ENCODE measurements at places on chromosomes 7 and 10.

- DNase-seq = no peak
Measured at GRCh38 chr10:69929575-69929974, 123.1 kb upstream of the MACROH2A2 start.

DNA sequence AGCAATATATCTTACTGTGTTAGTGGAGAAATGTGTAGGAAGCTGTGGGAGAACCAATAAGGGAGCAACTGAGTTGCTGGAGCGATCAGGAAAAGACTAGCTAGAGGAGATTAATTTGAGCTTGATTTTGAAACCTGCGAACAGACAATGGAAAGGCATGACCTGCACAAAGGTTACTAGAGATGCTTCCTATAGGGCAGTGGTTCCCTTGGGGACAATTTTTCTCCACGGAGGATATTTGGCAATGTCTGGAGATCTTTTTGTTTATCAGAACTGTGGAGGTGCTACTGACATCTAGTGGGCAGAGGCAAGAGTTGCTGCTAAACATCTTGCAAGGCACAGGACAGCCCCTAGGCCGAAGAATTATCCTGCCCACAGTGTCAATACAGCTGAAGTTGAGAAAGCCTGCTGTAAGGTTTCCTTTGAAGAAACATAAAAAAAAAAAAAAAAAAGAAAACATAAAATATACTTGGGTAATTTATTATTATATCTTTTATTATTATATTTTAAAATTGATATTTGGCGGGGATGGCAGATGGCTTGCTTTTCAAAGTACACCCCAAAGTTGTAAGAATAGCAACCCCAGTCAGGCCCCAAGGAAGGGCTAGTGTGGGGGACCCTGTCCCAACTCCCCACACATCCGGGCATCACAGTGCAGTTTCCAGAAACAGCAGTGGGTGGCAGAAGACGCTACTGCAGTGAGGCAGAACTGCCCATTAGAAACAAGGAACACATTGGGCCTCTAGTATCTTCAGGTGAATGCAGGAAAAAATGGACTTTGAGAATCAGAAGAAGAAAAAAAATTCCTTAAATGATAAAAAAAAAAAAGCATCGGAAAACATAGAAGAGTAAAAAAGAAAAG, 481.6 kb downstream of the SH2D4B start:
- no peak for DNase-seq

DNA sequence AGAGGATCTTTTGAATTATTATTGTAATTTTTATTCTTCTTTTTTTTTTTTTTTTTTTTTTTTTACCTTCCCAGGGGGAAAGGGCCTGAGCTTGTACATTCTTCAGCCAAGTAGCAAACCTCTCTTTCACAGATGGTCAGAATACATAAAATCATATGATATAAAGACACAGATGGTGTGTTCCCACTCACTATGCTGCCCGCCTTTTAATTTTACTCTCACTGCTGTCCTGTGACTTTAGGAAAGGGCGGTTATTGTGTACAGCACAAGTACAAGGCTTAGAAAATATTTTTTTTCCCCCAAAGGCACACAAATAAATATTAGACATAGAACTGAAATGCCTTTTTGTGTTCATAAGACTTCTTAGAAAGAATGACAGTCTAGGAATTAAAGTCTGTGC, 213.6 kb downstream of the RPS24 start:
- DNase-seq = no peak

DNA sequence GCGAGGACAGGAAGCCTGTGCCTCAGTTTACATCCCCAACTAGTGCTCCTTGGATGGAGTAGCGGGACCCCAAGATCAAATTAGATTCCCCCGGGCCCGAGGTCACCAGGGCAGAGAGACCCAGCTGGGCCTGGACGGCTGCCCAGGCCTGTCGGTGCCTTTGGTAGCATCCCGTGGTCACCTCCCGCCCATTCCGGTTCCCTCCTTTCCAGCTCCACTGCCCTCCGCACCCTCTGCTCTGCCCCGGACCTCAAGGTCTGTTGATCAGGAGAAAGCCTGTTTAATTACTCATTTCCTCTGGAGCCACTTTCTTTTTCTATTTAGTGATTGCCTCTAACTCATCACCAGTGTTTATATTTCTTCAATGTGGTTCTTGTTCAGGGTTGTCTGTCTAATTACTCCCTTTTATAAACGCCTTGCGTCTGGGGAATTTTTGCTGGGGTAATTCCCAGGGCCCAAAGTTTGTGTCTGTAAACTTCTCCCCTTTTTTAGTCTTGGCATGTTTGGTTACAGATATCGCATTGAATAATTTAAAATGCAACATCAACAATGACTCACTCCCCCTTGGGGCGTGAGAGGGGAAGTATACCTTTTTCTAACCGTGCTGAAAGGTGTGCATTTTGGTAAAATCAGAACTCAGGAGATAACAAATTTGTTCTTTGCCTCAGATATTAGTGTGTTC, 1.9 kb downstream of the FOXK1 start:
- peak; percentile 72 for DNase-seq

- DNase-seq = no peak
Measured at GRCh38 chr7:90833443-90833842, 237.3 kb downstream of the CDK14 start.

- DNase-seq = no peak
Measured at GRCh38 chr7:44709945-44710596, 38.6 kb upstream of the ZMIZ2 start.

Data from colonic mucosa (tissue), 4 donors.